Ecto neural progenitor cell (in vitro differentiated cells): ENCODE measurements at places on chromosomes 4 and X.

DNA sequence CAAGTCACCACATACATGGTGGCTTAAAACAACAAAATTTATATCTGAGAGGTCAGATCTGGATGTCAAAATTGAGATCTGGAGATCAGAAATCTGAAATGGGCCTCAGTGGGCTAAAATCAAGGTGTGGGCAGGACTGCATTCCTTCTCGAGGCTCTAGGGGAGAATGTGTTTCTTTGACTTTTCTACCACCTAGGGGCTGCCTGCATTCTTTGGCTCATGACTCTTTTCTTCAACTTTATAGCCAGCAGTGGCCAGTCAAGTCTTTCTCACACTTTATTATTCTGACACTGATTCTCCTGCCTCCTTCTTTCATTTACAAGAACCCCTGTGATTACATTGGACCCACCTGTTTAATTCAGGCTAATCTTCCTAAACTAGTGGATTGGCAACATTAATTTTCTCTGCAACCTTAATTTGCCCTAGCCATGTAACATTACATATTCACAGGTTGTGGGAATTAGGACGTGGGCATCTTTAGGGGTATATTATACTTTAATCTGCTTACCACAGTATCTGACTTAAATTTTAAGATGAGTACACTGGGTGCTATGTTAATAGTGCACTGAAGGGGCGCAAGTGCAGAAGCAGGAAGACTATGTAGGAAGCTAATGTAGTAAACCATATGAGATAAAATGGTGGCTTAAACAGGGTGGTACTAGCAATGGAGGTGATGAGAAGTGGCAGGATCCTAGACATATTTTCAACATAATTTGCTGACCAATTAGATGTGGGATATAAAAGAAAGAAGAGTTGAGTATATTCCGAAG is 188.0 kb downstream of the SLC4A4 start:
- no peak for DNase-seq

DNA sequence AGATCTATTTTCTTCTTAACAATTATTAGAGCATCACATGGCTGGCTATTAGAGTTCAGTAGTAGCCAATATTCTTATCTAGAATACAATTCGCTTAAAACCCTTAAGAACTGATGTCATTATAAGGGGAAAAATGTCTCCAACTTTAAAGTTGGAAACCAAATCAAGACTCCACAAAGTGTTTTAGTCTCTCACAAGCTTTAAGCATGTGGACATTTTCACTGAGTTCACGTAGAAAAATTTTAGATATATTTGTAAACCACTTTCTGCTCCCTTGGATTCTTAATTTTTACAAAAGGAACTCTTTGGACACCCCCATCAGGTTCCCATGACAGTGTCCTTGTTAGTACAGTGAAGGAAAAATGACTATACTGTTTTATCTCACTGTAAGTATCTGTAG is 123.9 kb upstream of the NAP1L5 start:
- no peak for DNase-seq

DNA sequence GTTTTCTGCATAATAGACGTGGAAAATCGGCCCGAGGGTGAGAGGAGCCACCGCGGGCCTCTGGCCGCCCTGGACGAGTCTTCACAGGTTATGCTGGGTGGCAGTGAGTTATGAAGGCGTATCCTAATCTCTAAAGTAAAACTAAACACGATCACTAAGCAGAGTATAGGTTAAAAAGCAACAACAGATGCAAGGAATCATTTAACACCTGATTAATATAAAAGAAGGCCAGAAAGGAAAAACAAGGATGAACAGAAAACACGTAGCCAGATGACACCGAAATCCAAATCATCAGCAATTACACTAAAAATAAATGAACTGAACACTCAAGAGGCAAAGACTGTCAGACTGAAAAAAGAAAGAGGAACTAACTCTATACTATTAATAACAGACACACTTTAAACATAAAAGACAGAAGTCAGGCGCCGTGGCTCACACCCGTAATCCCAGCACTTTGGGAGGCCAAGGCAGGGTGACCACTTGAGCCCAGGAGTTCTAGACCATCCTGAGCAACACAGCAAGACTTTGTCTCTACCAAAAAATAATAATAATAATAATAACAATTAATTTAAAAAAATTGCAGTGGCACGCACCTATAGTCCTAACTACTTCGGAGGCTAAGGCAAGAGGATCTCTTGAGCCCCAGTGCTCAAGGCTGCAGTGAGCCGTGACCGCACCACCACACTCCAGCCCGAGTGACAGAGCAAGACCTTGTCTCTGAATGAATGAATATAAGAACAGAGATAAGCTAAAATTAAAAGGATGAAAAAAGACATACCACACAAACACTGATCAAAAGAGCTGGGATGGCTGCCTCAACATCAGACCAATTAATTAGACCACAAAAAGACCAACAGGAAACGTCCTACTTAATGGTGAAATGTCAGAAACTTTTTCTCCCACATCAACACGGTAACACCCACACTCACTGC is 30.0 kb downstream of the CTBP1 start:
- DNase-seq = no peak

DNA sequence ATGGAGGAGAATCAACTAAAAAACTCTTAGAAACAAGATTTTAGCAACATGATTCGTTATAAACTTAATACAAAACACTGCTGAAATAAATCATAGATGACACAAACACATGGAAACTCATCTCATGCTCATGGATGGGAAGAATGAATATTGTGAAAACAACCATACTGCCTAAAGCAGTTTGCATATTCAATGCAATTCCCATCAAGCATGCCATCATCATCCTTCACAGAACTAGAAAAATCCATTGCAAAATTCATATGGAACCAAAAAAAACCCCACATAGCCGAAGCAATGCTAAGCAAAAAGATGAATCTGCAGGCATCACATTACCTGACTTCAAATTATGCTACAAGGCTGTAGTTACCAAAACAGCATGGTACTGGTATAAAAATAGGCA is 1015.8 kb upstream of the GRIA3 start:
- no peak for DNase-seq

- no peak for DNase-seq
These were observed 1.3 kb downstream of the SLC6A8 start for GRCh38 chrX:153688911-153689590.

DNA sequence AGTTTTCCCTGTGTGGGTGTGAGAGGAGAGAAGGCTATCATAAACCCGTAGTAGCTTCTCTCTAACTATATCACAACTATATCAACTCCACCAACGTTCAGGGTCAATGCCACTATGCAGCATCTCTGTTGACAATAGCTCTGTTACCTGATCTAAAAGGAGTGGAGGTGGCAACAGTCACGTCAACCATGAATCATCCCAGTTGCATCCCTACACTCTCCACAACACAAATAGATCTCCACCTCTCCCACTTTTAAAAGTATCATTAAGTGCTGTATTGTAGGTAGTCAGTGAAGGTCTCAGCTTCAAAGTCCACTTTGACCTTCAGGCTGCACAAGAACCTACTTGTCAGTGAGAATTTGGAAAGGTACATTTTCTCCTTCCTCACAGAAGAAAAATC is 600.5 kb upstream of the GRIA3 start:
- no peak for DNase-seq

DNA sequence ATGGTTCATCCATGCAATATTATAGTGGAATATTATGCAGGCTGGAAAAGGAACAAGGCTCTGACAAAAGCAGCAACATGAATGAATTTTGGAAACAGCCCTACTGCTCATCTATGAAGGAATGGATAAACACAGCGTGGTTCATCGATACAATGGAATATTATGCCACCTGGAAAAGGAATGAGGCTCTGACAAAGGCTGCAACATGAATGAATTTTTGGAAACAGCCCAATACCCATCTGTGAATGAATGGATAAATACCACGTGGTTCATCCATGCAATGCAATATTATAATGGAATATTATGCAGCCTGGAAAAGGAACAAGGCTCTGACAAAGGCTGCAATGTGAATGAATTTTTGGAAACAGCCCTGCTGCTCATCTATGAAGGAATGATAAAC is 160.4 kb downstream of the CRLF2 start:
- no peak for DNase-seq

GRCh38 chr4:155966731-155967395 is 13.2 kb upstream of the CTSO start:
- DNase-seq = no peak

DNA sequence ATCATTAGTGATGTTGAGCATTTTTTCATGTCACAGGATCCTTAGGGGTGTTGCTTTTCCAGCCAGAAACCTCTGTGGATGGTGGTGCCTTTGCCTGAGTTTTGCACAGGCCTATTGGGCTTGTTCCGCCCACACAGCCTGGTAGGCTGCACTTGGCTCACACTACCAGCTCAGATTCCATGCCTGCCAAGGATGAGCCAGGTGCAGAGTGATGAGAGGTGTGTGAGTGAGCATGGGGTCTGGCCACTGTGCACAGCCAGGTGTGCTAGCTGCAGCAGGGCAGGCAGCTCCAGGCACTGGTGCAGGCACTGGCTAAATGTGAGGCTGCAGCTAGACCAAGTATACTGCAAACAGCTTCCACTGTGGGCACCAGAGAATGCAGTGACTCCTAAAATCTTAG is 341.6 kb downstream of the FSTL5 start:
- no peak for DNase-seq

DNA sequence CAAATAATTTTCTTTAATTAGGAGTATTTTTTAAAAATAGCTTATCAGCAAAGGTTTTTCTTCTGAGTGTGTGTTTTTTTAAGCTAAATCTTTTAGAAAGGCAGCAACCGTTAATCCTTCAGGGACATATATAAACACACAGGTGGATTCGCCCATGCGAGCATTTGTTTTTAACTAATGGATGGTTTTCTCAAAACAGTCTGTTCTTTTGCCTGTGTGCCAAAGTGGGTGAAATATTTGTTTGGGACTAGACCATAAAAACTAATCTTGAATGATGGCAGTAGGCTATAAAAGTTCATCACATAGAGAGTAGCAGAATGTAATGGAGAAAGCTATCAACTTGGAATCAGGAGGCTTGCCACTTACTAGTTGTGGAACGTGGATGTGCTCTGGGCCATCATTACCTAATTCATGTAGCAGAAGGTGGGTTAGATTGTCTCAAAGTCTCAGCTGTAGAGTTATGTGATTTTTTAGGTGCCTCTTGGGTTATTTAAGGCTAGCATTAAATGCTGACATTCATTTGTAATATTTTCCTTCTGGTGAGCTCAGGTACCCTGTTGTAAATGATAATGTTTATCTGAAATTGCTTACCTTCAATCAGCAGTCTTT is 7.4 kb upstream of the TAPT1 start:
- no peak for DNase-seq

DNA sequence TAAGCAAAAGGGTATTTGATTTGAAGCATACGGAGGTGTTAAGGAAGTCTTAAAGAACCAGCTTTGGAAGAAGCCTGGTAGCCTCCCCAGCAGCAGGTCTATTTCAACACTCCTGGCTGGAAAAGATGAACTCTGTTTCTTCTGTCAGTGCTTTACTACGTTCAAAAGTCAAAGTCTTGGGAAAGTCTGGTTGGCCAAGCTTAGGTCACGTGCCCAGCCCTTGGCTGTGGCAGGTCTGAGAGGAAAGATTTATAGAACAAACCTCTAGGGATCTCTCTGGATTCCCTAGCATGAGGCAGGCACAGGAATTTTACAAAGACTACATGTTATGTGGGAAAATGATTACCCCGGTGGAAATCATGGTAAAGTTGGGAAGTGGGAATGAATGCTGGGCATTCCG is 8.6 kb upstream of the ARHGAP10 start:
- DNase-seq = no peak

- no peak for DNase-seq
These were observed 335.6 kb downstream of the GASK1B start for GRCh38 chr4:157837071-157837703.

DNA sequence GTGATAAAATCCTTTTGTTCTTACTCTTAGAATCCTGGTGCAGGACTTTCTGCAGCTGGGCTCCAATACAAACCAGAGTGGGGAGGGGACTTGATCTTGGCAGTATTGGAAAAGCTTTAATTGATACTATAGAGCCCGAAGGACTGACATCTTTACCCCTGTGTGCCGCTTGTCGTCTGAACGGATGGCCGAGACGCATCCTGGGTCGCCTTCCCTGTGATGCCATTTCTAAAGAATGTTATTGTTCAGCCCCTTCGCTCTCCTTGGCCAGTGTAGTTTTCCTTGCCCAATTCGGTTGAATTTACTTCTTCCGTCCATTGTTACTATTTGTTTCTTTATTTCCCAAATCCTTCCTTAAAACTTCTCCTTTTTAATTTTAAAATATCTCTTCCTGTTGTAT is 80.9 kb downstream of the CLDN34 start:
- DNase-seq = no peak

- no peak for DNase-seq
These were observed 39.7 kb downstream of the SHROOM2 start for GRCh38 chrX:9825966-9826365.

- no peak for DNase-seq
These were observed 7.5 kb downstream of the HADH start for GRCh38 chr4:107996949-107997788.

- DNase-seq = no peak
These were observed 9.2 kb downstream of the PDE6B start for GRCh38 chr4:634599-634985.

DNA sequence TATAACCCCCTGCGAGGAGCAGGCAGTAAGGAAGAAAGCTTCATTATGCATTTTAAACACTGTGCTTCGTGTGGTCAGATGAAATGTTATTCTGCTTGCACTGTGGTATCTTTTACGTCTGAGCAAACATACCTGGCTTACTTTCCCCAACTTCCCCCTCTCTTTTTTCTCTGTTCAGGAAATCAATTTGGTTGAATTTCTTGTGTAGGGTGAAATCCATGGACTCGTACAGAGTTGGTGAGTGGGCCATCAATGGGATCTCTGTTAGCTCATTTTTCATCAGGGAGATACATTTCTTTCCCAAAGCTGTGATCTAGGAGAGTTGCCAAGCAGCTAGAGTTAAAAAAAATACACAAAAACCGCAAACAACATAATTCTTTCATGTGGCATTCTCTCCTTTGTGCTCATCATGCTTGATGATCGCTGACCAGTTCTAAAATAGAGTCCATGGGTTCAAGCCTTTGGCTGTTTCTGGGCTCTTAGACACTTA is 98.5 kb downstream of the FRAS1 start:
- DNase-seq = no peak

- DNase-seq = no peak
These were observed 261.7 kb downstream of the ANKRD50 start for GRCh38 chr4:124450851-124451250.

DNA sequence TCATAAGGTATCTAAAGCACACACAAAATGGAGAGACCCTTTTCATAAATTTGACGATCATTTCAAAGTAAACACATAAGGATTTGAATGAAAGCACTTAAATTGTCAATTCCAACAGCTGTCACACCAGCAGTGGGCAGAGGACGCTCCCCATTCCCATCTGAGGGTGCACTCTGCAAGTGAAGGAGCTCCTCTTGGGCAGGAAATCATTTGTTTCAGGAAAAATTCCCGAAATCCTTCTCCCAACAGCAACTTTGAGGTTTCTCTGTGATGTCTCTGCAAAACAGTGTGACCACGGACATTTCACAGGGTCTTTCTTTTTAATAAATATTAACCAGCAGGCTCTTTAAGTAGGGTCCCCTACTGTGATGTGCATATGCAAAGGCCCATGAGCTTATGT is 111.0 kb downstream of the EPHA5 start:
- no peak for DNase-seq

GRCh38 chr4:10197952-10198351 is 81.4 kb upstream of the WDR1 start:
- no peak for DNase-seq

GRCh38 chrX:134431894-134432293 is 28.1 kb upstream of the HPRT1 start:
- DNase-seq = no peak

- DNase-seq = no peak
These were observed 260.1 kb upstream of the ETNPPL start for GRCh38 chr4:109022961-109023360.

GRCh38 chrX:24760363-24761000 is 66.8 kb downstream of the POLA1 start:
- DNase-seq = no peak

GRCh38 chr4:111362941-111363361 is 740.1 kb upstream of the PITX2 start:
- DNase-seq = no peak
